Renal pelvis (tissue), 12 donors: ENCODE measurements at places on chromosomes 5 and 9. TPM values are rescaled to one million over a fixed set of nuclear protein-coding genes. Genes with fewer than 3 reads are reported as not detected.
A peak's percentile ranks its signal among the peaks of the same experiment; 100 is the strongest.

DNA sequence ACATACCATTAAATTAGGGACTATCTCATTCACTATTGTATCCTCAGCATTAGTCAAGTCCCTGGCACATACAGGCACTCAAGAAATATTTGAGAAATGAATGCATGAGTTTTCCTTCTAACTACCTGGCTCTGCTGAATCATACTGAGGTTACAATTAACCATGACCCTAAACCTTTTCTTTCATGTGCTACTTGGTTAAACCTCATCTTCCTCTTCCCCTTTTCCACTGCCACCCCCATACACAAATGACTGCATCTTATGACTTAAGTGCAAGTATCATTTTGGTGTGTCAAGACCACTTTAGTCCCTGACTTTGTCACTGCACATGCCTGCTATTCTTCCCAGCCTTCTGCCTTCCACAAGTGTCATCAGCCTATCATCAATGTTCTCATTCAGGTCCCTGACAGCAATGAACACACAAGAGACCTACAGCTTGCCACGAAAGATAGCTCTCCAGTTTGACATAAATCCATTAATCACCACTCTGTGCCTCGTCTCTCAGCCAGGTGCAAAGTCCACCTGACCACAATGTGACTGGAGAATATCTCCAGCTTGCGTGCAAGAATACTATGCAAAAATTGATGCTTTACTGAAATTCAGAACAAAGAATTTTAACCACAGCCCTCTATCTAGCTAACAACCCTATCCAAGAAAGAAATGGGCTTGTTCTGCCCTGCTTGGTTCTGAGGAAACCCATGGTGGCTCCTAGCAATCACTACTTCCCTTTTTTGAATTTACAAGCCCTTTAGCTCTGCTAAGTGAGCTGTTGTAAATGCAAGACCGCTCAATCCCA is 74.5 kb downstream of the MAPKAP1 start:
- no peak for DNase-seq

GRCh38 chr9:124214596-124215367 is 43.0 kb upstream of the NEK6 start:
- no peak for DNase-seq

- DNase-seq, result no peak
Measured at GRCh38 chr9:136292026-136292538, 11.8 kb downstream of the CCDC187 start.

GRCh38 chr9:130149654-130150286 is 22.4 kb upstream of the NCS1 start:
- no peak for DNase-seq

GRCh38 chr9:89278551-89278950 is 32.4 kb upstream of the CKS2 start:
- no peak for DNase-seq

DNA sequence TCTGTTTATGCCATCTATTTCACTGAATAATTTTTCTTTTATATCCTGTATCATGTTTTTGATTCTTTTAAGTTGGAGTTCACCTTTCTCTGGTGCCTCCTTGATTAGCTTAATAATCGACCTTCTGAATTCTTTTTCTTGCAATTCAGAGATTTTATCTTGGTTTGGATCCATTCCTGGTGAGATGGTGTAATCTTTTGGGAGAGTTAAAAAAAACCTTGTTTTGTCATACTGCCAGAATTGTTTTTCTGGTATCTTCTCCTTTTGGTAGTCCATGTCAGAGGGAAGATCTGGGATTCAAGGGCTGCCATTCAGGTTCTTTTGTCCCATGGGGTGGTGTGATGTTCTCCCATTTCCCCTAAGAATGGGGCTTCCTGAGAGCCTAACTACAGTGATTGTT is 800.8 kb upstream of the TYRP1 start:
- no peak for DNase-seq

GRCh38 chr5:444226-444625 is 1.2 kb downstream of the EXOC3 start:
- no peak for DNase-seq

- peak; percentile 67 for DNase-seq
Measured at GRCh38 chr5:116375926-116376325, 198.7 kb downstream of the SEMA6A start.

- DNase-seq, result no peak
Measured at GRCh38 chr5:58245476-58245840, 214.4 kb downstream of the PLK2 start.

- no peak for DNase-seq
Measured at GRCh38 chr9:72144756-72145492, 4.3 kb upstream of the GDA start.

GRCh38 chr9:125961072-125961471 is 213.9 kb downstream of the PBX3 start:
- peak; percentile 1 for DNase-seq

- DNase-seq, result no peak
Measured at GRCh38 chr9:108178318-108178717, 677.5 kb downstream of the ACTL7B start.

- DNase-seq, result peak; percentile 54
Measured at GRCh38 chr5:138641547-138642298, 66.5 kb upstream of the HSPA9 start.

- no peak for DNase-seq
Measured at GRCh38 chr5:140027807-140028206, 15.3 kb downstream of the NRG2 start.

GRCh38 chr9:75418518-75418917 is 330.2 kb downstream of the OSTF1 start:
- DNase-seq, result no peak

- DNase-seq, result no peak
Measured at GRCh38 chr5:98769959-98770208, 3.6 kb upstream of the RGMB start.

DNA sequence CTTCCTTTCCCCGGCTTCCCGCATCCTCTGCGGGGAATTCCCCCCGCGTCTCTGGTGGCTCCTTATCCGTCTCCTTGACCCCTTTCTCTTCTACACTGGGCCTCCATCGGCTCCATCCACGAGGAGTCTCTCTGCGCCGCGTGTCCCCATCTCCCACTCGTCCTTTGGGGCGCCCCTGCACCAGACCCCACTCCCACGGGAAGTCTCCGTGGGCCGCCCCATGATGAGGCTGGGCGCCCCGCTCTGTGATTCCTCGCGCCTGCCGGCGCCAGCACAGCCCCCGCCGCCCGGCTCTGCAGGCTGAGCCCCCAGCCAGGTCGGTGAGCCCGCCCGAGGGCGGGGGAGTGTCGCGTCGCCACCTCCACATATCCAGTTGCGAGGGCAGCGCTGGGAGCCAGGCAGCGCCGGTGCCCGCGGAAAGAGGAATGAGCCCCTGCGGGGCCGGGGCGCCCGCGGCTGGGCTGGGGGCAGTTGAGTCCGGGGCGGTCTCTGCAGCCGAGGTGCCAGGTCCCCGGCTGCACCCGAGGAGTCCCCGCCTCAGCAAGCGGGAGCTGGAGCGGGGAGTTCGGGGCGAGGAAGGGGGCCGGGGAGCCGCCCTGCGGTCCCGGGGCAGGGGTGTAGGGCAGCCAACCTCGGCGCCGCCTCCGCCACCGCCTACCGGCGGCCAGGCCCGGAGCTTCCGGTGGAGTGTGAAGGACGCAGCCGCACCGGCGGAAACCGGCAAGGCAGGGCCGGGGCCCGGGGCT is 2.1 kb upstream of the TRAF1 start:
- peak; percentile 69 for DNase-seq

DNA sequence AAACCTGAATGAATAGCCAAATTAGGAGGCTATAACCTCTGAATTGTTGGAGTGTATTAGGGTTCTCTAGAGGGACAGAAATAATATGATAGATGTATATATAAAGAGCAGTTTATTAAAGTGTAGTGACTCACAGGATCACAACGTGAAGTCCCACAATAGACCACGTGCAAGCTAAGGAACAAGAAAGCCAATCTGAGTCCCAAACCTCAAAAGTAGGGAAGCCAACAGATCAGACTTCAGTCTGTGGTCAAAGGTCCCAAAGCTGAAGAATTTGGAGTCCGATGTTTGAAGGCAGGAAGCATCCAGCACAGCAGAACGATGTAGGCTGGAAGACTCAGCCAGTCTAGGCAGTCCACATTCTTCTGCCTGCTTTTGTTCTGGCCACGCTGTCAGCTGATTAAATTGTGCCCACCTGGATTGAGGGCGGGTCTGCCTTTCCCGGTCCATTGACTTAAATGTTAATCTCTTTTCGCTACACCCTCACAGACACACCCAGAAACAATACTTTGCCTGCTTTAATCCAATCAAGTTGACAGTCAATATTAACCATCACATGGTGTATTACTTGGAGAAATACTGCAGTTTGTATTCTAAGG is 550.6 kb downstream of the CDH10 start:
- DNase-seq, result no peak

DNA sequence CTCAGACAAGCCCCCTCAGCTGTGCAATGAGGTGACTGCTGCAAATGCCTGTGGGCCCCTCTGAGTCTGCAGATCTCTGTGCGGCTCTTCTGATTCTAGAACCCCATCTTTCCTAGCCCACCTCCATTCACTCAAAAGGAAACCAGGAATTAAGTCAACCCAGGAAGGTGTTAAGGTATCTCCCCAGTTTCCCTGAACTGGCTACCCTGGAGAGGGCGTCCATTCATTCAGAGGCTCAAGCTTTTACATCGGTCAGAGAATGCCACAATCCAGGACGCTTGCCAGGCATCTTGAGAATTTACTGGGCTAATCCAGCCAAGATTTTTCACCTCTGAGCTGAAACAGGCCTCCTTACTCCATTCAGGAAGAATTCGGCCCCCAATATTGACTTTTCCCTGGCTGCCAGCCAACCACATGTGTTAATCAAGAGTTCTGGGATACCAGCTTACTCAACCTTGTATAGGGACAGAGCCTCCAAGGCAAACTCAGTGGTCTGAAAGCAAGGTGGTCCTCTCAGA is 889 bp upstream of the ADAMTS12 start:
- DNase-seq, result peak; percentile 58

The LURAP1L gene
- polyA plus RNA-seq, result 19.4 TPM

The SPEF2 gene
- polyA plus RNA-seq, result 73.7 TPM

The TMEM141 gene
- 77.3 TPM for polyA plus RNA-seq

The HSD17B3 gene
- polyA plus RNA-seq, result 0.70 TPM

The IFNW1 gene
- not detected for polyA plus RNA-seq

The NR5A1 gene
- 0.19 TPM for polyA plus RNA-seq

The ITK gene
- polyA plus RNA-seq, result 0.22 TPM

The CLIC3 gene
- 0.29 TPM for polyA plus RNA-seq

The MLANA gene
- polyA plus RNA-seq, result 1.6 TPM

The SLC4A9 gene
- 12.4 TPM for polyA plus RNA-seq
